ENCODE measurements at places on chromosomes 12 and 14.

- DNase-seq: no peak
Observed at GRCh38 chr14:92515546-92516343, 2.2 kb downstream of the RIN3 start.

DNA sequence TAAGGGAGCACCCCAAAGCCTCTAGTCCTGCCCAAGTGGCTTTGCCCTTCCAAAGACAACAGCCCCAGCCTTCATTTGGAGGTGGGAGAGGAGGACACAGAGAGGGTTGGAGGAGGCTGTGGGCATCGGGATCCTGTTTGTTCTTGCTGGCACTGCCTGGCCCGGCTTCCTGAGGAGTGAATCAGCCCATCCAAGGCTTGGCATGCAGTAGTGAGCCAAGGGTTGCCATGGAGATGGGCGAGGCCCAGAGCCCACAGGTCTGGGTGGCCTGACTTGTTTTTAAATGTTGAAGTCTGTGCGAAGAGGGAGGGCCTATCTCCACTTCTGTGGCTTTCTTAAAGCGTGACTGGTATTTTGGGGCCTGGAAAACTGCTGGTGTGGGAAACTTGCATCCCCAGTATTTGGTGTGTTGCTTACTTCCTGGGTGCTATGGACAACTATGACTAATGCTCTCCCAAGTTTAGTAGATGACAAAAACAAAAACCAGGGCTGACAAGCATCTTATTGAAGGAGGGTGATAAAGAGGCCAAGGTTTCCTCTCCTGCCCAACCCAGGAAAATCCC lies 15.8 kb downstream of the CD9 start:
- DNase-seq: no peak

- no peak for DNase-seq
Observed at GRCh38 chr14:76713121-76713520, 48.1 kb upstream of the VASH1 start.

DNA sequence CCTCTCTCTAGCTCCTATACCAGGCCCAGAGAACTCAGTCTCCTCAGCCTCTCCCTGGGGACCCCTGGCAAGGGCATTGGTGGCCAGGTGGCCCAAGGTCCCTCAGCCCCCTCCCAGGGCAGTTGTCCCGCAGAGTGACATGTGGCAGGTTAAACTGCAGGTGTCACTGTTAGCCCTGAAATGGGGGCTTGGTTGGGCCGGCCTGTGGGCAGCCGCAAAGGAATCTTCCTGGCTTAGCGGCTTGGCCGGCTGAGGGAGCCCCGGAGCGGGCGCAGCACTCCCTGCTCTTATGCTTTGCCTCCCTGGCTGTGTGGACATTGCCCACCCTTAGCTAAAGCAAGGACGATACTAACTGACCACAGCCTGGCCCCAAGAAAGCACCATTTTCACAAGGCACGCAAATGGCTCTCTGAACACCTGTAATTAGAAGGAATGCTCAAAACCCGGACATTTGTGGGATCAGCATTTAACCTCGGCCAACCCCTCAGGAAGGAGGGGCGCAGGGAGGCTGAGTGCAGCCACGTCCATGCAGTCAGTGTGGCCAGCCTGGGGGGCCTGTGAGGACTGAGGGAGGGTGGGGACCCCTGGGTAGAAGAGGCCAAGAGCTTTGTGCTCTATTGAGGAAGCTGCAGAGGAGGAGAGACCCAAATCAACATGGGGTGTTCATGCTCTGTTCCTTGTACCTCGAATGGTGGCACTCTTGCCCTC lies 82.2 kb downstream of the PAPOLA start:
- DNase-seq: peak; percentile 59

DNA sequence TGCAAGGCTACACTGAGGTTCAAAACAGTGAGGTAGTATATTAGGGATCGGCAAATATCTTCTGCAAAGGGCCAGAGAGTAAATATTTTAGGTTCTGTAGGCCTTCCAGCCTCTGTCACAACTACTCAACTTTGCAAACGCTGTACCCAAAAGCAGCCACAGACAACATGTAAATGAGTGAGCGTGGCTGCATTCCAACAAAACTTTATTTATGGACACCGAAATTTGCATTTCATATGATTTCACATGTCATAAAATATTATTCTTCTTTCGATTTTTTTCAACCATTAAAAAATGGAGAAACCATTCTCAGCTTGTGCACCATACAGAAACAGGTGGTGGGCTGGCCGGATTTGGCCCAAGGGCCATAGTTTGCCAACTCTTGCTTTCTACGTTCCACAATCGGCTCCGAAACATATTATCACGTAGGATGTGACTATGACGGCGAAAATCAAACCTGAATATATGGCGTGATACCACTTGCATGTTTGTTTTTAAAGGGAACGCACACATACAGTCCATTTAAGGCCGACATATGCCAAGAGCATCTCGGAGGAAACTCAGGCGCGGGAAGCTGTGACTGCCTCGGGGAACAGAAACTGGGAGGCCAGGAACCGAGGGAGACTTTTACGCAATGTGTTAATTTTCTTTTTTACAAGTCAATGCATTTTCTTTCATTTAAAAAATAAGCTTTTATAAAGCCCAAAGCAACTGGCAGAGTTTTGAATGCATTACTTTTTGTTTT lies 7.1 kb downstream of the NCOR2 start:
- no peak for DNase-seq

- no peak for DNase-seq
Observed at GRCh38 chr14:95537298-95538089, 2.6 kb downstream of the GLRX5 start.

- DNase-seq: no peak
Observed at GRCh38 chr12:123055281-123055766, 74.8 kb downstream of the ARL6IP4 start.

GRCh38 chr14:50222055-50222613 lies 9.2 kb downstream of the SOS2 start:
- no peak for DNase-seq

- no peak for DNase-seq
Observed at GRCh38 chr12:127957001-127957660, 309.8 kb upstream of the TMEM132C start.

- no peak for DNase-seq
Observed at GRCh38 chr14:104319491-104320241, 181.3 kb downstream of the KIF26A start.

DNA sequence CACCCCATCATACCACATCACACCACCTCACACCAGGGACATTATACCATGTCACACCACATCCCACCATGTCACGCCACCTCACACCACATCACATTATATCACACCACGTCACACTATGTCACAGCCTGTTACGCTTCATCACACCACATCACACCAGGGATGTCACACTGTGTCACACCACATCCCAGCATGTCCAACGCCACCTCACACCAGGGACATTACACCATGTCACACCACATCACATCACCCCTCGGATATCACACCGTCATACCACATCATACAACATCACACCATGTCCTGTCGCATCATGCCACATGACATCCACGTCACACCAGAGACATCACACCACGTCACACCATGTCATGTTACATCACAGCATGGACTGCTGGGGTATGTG lies 235.5 kb downstream of the TMEM121 start:
- DNase-seq: no peak

- DNase-seq: no peak
Observed at GRCh38 chr12:57487055-57487596, 742 bp upstream of the MARS1 start.

DNA sequence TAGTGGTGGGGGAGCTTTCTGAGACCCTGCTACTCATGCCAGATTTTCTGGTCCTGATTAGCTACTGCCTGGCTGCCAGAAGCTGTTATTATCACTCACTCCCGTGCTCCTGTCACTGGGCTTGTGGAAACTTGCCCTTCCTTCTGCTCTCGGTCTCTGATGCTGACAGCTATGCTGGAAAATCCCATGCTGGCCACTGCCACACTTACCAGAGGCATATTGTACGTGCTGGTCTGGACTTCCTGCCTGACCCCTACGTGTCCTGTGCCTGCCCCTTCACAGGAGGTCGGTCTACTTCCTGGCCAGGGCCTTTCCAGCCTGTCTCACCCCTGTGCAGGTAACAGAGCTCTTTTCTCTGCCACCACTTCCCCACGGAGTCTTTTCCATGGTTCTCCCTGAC lies 149.4 kb upstream of the PLEKHG7 start:
- no peak for DNase-seq

DNA sequence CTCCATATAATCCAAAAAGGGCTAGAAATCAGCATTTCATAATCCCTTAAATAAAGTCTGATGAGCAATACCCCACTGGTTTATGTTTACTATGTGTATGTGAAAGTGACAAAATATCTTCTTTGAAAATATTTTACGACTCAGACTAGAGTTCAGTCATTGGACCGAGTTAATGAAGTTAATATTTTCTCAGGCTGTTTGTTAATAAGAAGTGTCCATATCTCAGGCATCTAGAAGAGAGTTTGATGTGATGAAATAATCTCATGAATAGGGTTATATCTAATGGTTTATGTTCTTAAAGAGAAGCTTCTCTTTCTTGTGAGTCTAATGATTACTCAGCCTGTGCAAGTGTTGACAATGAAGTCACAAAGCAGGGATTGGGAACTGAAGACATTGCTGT lies 51.8 kb downstream of the WIF1 start:
- no peak for DNase-seq

DNA sequence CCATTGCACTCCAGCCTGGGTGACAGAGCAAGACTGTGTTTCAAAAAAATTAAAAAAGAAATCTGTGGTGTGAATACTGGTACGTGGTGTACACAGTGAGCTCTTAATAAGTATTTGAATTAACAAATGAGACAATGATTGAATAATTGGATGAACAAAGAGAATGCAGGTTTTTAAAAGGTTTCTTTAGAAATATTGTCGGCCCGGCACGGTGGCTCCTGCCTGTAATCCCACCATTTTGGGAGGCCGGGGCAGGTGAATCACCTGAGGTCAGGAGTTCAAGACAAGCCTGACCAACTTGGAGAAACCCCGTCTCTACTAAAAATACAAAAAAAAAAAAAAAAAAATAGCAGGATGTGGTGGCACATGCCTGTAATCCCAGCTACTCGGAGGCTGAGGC lies 6.6 kb downstream of the HIF1A start:
- DNase-seq: no peak

GRCh38 chr12:26265606-26266005 lies 70.2 kb downstream of the SSPN start:
- no peak for DNase-seq

GRCh38 chr12:4089121-4089606 lies 184.4 kb upstream of the CCND2 start:
- DNase-seq: no peak

DNA sequence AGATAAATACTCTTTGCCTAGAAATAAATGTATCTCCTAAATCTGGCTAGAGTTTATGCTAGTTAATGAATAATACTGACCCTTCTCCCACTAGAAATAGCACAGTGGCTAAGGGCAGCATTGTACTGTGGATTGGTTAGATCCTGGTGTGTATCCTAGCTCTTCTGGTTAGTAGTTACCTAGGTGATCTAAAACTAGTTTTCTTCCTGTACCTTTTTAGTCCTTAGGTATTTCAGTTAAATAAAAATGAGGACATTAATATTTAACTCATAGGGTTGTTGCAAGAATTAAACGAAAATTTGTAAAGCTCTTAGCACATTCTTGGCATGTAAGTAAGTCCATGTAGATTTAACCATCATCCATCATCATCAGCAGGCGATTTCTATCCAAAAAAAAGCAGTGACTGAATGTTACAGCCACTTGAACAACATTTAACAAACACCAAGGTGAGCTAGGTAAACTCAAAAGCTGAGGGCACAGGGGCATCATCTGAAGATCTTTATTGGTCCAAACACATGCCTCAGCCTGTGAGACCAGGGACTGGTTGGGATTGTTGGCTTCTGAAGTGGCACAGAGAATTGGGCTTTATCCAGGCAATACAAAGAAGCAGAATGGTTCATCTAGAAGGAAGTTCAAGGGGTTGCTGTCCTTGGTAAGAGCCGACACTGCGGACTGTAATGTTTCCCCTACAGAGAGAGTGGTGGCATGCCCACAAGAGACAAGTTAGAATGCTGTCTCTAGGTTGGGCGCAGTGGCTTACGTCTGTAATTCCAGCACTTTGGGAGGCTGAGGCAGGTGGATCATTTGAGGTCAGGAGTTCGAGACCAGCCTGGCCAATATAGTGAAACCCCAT lies 100.8 kb downstream of the GAS2L3 start:
- no peak for DNase-seq

DNA sequence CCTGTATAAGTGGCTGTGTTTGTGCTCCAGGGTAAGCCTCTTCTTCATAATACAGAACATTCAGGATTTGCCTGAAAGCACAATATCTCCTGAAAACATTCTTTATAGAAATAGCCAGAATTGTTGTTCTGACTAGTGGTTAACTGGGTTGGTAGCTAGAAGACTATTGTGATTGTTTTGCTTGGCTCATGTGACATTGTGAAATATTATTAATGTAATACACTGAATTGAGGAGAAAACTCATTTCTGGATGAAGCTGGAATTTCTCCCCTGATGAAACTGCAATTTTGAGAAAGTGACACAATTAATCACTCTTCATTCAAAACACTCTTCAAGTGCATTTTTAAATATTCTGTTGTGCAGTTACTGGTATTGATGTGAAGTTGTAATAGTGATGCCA lies 172.3 kb upstream of the PTPRQ start:
- no peak for DNase-seq

DNA sequence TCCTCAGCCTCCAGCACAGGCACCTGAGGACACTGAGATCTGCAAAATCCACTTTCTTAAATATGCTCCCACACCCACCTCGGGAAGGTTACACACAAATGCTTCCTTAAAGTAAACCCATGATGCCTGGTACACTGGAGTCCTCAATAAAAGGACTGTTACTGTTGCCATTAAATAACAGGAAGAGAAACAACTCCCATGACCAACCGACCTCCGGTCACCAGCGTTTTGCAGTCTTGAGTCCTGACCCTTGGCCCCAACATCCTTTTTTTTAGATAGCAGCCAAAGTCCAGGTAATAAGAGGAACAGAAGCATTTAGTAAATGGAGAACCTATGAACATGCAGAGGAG lies 42.4 kb downstream of the ITPK1 start:
- DNase-seq: no peak

DNA sequence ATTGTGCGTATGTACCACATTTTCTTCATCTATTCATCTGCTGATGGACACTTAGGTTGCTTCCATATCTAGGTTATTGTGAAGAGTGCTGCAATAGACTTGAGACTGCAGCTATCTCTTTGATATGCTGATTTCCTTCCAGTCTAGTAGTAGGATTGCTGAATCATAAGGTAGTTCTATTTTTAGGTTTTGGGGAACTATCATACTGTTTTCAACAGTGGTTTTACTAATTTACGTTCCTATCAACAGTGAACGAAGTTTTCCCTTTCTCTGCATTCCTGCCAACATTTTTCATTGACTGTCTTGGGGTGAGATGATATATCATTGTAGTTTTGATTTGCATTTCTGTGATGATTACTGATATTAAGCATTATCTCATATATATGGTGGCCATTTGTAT lies 482.2 kb downstream of the SLC16A7 start:
- DNase-seq: no peak

- DNase-seq: no peak
Observed at GRCh38 chr12:75137896-75138295, 71.7 kb downstream of the KCNC2 start.

- no peak for DNase-seq
Observed at GRCh38 chr14:38848243-38848935, 254.6 kb downstream of the SEC23A start.

- no peak for DNase-seq
Observed at GRCh38 chr12:54428050-54429013, 9.3 kb upstream of the ITGA5 start.

- no peak for DNase-seq
Observed at GRCh38 chr14:91501951-91502930, 7.9 kb downstream of the PPP4R3A start.
